ENCODE measurements at places on chromosomes 3 and 15.
A peak's percentile ranks its signal among the peaks of the same experiment; 100 is the strongest.

- DNase-seq, result no peak
Measured at GRCh38 chr15:70526974-70527325, 236.4 kb downstream of the UACA start.

DNA sequence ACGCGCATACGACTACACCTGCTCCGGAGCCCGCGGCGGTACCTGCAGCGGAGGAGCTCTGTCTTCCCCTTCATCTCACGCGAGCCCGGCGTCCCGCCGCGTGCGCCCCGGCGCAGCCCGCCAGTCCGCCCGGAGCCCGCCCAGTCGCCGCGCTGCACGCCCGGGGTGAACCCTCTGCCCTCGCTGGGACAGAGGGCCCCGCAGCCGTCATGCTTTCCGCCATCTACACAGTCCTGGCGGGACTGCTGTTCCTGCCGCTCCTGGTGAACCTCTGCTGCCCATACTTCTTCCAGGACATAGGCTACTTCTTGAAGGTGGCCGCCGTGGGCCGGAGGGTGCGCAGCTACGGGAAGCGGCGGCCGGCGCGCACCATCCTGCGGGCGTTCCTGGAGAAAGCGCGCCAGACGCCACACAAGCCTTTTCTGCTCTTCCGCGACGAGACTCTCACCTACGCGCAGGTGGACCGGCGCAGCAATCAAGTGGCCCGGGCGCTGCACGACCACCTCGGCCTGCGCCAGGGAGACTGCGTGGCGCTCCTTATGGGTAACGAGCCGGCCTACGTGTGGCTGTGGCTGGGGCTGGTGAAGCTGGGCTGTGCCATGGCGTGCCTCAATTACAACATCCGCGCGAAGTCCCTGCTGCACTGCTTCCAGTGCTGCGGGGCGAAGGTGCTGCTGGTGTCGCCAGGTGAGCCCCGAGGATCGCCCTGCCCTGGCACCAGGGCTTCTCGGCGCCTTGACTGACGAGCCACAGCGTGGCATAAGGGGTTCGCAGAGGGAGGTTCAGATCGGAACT is 420 bp downstream of the SLC27A2 start:
- DNase-seq, result peak; percentile 69

DNA sequence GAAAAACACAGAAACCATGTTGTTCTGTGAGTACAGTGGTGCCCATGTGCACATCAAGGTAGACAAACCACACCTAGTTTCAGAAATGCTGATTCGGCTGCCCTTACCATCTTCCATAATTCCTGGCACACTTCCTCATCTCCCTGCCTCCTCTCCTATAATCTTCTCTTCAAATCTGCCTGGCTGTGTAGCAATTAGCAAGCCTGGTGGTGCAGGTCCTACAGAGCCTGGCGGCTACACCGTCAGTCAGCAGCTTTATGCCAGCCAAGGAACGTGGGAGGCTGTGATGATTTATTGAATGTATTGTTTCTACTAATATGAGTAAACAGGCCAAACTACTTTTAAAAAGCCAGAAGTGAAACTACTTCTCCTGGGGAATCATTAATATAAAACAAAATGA is 106.8 kb downstream of the SEMA6D start:
- no peak for DNase-seq

DNA sequence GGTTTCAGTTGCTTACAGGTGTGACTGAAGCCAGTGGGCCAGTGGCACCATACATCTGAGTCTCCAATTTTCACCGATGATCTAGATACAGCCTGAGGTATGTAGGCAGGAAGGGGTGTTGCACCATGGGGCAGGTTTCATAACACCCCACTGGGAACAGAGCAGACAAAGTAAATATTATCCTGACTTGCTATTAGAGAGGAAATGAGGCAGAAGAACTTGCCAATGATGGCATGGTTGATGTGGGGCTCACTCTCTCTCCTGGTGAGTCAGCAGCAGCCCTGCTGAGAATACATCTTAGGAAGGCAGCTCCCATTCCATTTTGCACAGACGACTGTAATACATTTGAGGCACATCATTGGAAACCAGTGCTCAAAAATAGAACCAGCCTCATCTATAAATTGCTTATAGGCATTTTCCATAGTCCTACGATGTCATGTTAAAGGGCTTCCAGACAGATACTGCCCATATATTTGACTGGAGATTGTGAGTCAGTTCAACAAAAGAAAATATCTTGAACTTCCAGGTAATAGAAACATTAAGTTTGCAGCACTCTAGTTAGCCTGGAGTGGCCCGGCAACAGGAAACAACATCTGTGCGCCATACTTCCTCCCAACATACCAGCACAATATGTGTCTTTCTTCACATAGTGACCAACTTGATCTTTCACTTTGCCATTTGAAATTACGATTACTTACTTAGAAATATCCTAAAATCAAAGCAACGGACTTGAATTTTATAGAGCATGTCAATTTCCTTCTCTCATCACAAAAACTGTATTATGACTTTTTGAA is 175.5 kb downstream of the NECTIN3 start:
- DNase-seq, result no peak

GRCh38 chr15:101065570-101066221 is 146.5 kb downstream of the LRRK1 start:
- DNase-seq, result no peak
